ENCODE measurements at places on chromosomes 2 and 18.

DNA sequence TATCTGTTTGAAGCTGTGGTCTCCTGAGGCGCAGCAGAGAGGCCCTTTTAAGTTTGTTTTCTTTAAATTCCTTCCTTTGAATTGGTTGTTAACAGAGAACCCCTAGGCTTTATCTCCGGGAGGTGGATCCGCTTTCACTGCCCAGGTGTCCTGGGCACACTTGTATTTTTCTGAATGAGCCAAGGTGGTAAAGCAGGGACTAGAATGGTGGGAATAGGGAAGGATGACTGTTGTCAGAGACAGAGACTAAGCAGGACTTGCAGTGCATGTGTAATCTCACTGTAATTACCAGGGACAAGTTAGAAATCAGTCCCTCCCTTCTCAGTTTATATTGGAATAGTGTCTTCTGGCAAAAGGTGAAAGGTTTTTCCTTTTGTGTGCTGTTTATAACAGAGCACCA, 72.8 kb downstream of the PHLPP1 start:
- no peak for DNase-seq

DNA sequence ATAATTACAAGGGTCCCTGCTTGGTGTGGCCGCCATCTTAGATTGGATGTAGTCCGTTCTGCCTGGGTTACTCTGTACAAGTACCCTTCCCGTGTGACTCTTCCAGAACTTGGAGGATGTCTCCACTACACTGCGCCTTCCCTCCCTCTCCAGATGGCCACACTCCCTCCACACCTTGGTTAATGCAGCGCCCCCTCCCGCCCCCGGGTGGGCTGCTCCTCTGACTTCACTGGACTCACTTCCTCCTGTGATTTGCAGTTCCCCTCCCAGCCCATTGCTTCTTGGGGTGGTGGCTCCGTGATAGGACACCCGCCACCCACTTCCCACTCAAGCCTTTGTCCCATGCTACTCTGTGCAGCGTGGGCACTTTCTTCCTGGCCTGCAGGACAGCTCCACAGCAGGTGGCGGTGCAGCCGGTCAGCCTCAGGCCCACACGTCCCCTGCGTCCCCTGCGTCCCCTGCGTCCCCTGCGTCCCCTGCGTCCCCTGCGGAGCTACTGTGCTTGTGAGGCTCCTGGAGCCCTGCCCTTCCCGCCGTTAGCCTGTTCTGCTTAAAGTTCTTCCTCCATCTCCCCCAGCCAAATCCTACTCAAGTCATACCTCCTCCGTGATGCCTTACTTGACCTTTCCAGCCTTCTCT, 130.5 kb upstream of the SIX3 start:
- DNase-seq, result no peak

GRCh38 chr2:239318790-239319661, 81.8 kb downstream of the HDAC4 start:
- DNase-seq, result peak; percentile 23

DNA sequence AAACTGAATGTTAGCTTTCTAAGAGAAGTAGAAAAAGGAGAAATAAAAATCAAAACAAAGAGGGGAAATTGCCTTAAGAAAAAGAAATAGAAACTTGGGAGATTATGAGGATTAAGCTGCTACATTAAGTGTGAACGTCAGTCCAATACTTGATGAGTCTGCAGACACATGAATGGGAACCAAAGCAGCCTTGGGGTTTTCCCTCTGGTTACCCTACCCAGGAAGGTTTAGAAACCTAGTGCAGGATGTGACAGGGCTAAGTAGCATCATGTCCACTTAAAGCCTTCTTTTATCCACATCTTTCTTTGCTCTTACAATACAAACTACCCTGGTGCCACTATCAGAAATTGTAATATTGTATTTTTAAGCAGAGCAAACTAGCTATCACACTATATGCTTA, 22.3 kb downstream of the SLC35F5 start:
- no peak for DNase-seq

DNA sequence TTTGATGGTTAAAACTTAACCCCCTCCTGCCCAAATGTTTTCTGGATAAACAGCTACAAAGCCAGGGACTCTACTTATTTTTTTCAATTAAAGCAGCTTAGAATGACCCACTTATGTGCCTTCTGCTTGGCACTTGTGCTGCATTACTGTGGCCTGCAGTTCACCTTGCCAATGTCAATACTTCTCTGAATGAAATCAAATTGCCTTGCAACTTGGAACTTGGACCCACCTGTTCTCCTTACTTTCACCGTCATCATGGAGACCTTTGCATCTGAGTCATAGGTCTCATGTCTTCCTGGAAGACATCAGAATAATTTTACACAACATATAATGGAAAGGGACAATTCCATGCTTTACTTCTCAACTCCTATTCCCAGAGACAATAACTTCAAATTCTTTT, 92.1 kb upstream of the FHL2 start:
- no peak for DNase-seq

- no peak for DNase-seq
Measured at GRCh38 chr2:235045973-235046343, 94.1 kb downstream of the SH3BP4 start.

DNA sequence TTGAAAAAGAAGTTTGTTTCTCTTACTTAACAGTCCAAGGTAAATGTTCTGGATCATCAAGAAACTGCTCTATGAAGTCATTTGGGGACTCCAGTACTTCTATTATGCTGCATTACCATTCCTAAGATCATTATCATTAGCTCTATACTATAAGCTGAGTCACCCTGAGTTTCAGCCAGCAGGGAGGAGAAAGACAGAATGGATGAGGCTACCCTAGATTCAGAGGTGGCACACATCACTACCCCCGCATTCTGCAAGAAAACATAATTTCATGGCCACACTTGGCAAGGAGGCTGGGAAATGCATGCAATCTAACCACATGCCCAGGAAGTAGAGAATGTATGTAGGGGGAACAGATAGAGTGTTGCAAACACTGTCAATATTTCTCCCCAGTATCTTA, 16.6 kb upstream of the LNPK start:
- DNase-seq, result no peak

All from CD4-positive, alpha-beta T cell treated with Interferon gamma for 1 hour (primary cell).